GOT3 (cell line): ENCODE measurements at places on chromosomes 4 and X.
A peak's percentile ranks its signal among the peaks of the same experiment; 100 is the strongest.

DNA sequence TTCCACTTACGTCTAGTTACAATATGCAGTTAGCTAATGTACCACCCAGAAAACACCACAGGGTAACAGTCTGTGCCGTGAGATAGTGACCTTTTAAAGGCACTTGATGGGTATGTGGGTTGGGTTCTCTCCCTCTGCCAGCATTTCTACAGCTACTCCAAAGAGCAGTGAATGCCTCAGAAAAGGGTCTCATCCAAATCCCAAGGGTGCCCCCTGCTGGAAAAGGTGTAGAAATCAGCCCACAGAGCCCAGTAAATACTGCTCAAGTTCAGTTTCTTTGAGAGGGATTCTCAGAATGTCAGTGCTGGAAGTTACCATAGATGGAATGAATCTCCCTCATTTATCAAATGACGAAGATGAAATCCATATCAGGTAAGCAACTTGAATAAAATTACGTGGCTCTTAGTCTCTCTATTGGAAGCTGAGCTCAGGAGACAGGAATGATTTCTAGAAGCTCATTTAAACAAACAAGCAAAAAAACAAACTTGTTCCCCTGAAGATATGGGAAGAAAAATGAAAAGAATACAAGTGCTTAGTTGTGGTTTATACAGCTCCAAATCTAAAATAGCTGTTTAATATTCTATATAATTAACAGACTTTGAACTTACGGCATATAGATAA, 9.5 kb downstream of the RNF175 start:
- peak; percentile 2 for DNase-seq

- no peak for DNase-seq
These were observed 61.8 kb downstream of the MAGED1 start for GRCh38 chrX:51955200-51955599.

DNA sequence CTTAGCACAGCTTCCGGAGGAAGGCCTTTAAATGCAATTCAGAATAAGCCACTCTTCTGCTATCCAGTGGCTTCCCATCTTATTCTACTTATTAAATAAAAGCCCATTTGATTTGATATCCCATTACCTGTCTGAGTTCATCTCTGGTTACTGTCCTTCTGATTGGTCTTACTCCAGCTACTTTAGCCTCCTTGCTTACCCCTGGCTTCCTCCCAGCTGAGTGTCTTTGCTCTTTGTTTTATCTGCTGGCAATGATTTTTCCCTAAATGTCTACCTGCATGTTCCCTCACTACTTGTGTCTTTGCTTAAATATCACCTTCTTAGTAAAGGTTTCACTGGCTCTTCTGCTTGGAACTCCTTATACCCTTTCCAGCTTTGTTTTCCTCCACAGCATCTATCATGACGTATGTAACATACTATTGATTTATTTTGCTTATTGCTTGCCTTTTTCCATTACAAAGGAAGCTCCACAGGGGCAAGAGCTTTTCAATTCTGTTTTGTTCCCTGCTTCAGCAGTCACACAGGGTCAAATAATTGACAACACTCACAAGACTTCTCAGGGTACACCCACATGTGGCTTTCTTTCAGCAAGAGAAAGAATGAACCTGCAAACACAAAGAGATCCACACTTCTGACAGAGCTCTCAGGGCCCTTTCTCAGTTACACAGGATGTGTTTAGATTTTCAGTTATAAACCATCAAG, 63.8 kb downstream of the TBC1D19 start:
- DNase-seq = no peak

DNA sequence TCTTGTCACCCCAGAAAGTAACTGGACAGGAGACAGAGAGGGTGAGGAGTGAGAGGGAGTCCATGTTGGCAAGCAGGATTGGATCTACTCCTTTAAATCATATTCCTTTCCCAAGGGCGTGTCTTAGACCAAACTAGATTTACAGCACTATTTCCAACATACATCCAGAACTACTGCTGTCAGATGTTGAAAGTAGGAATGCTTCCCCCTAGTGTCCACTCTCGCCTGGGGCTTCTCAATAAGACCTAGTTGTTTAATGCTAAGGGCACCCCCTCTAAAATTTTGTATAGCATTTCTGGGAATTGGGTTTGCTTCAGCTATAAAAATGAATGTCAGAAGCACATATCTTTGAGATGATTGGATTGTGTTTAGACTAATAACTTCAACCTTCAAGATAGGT, 13.3 kb downstream of the OFD1 start:
- no peak for DNase-seq

DNA sequence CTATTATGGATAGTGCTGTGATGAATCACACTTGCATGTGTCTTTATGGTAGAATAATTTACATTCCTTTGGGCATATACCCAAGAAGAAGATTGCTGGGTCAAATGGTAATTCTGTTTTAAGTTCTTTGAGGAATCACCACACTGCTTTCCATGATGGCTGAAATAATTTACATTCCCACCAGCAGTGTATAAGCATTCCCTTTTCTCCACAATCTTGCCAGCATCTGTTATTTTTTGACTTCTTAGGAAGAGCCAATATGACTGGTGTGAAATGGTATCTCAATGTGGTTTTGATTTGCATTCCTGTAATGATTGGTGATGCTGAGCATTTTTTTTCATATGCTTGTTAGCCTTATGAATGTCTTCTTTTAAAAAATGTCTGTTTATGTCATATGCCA, 1120.2 kb downstream of the ARAP2 start:
- DNase-seq = no peak

GRCh38 chr4:9812501-9813340, 31.3 kb downstream of the DRD5 start:
- no peak for DNase-seq

- DNase-seq = no peak
These were observed 141.0 kb downstream of the PJA1 start for GRCh38 chrX:69024161-69024736.

DNA sequence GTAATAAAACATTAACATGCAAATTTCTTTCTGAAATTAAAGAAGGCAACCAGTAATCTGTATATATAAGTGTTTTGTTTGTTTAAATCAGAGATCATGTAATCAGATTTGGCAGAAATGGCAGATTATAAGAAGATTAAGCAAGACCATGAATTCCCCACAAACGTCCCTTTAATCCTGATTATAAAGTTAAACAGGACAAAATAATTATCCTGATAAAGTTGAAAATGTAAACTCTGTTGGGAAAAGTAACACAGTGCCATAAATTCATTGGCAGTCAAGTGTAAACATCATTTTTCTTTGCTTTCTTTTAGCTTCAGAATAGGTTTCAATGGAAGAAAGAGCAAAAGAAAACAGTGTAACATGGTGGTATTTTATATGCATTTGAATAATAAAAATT, 256.3 kb downstream of the KCNIP4 start:
- DNase-seq = no peak

- no peak for DNase-seq
These were observed 98.4 kb upstream of the MAGEE2 start for GRCh38 chrX:75883446-75883845.

DNA sequence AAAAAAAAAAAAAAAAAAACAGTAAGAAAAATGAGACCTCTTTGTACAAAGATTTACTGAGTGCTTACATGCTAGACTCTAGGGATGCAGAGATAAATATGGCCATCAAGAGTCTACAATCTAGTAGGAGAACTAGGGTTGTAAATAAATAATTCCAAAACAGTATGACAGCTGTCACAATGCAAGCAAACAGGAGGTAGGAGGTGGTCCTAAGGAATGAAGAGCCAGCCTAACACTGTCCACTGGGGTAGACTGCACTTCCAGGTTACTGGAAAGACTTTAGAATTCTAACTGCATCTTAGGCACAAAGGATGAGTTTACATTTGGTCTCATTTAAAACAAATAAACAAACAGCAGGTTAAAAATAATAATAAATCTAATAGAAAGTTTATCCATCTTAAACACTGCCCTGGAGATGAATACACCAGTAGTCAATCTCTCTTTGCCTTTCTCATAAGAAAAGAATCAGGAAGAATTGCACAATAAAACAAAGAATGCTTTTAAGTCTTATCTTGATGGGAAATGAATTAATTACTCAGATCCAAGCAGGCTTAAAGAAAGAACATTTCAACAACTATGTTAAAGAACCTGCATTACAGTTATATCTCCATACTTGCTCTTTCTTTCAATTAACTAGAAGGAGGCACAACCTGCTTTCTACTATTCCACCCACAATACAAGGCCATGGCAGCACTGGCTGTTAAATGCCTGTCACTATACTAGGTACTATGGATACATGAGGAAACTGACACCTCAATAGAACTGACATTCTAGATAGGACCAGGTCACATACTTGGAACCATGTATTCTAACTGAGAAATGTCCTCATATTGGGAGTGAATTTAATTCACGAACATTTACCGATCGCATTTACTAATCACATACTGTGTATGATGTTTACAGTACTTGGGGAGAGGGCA, 12.7 kb downstream of the ADGRA3 start:
- no peak for DNase-seq

DNA sequence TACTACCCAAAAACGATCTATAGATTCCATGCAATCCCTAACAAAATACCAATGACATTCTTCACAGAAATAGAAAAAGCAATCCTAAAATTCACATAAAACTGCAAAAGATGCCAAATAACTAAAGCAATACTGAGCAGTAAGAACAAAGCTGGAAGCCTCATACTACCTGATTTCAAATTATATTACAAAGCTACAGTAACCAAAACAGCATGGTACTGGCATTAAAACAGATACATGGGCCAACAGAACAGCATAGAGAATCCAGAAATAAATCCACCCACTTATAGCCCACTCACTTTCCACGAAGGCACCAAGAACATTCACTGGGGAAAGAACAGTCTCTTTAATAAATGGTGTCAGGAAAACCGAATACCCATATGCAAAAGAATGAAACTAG, 74.7 kb downstream of the PHF8 start:
- DNase-seq = no peak

DNA sequence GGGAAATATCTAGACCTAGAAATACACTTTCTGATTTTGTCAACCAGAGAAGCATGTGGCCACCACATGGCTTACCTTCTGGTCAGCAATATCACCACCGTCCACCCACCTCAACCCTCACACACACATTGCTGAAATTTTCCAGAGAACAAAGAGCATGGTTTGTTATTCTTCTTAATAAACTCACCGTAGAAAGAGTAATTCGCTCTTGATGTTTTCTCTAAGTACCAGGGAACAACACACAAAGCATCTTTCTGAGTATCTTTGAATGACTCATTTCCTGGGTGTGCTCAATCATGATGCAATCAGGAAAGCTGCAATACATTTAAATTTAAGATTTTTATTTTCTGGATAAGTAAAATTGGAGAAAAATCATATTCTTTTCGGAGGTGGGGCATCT, 24.7 kb upstream of the LRAT start:
- no peak for DNase-seq

DNA sequence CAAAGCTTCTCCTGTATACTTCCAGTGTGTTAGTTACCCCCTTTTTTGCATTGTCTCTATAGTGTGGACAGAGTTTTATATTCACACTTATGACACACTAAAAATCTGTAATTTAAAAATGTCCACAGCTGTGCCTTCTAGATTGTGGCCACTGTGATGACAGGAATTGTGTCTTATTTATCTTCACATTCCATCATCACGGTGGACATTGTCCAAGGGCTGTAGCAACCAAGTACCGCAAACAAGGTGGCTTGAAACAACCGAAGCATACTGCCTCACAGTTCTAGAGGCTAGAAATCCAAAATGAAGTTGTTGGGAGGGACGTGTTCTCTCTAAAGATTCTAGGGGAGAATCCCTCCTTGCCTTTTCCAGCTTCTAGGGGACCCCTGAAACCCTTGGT, 32.3 kb downstream of the CHRNA9 start:
- no peak for DNase-seq

DNA sequence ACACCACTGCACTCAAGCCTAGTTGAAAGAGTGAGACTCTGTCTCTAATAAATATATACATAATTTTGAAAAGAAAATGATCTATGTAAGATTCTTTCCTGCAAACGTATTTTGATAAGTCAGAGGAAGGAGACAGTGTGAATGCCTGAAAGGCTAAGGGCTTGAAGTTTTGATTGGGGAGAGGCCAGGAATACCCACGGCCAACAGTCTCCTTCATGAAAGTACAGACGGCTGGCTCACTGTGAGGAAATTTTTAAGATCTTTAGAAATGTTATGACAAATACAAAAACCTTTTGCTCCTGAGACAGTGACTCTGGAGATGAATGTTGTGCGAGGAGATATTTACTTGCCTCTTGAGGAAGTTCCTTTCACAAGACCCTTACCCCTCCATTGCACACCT, 111.4 kb upstream of the KLHL13 start:
- no peak for DNase-seq

- no peak for DNase-seq
These were observed 171.2 kb downstream of the THOC2 start for GRCh38 chrX:123561439-123562215.

GRCh38 chr4:143291314-143291713, 45.4 kb upstream of the GAB1 start:
- DNase-seq = no peak

DNA sequence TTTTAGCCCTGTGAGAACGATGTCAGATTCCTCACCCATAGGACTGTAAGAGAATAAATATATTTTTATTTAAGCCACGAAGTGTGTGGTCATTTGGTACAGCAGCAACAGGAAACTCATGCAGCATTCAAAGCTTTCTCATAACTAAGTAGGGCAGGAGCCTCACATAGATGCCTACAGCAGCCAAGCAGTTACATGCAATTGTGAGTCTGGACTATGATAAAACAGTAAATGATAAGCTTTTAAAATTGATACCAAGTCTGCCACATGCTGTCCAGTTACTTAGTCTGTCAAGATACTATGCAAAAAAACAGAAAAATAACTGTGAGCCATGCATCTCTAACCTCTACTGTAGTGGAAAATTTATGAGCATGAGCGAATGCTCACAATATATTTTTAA, 359.6 kb downstream of the HS3ST1 start:
- DNase-seq = no peak

DNA sequence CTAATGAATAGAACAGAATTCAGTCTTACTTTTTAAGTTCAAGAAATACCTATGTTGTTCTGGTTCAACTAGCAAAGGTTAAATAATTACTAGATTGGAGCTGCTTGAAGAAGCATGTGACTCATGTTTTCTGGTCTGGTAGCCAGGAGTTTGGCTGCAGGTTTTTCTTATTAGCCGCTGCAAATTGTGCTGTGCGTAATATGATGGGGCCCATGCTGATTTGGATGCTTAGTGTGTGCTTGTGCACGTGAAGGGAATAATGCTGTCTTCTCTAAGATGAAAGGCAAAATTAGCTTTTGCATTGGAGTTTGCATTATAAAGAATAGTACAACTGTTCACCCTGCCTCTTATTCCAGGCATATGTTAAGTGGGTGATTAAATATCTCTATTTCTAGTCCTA, 219.6 kb downstream of the SNCA start:
- no peak for DNase-seq

DNA sequence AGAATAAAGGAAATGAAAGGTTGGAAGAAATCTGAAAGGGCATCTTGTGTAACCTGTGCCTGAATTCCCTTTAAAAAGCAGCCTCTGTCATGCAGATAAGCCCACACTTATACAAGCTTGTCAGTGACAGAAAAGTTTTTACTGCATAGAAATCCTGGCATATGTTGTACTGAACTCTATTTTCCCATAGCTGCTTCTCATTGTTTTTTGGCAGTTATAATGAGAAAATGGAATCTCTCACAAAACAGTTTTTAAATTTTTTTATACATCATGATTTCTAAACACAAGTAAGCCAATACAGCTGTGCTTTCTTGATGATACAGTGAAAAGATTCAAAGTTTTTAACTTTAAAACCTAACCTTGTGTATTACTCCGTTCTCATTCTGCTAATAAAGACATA, 511.4 kb upstream of the ARX start:
- no peak for DNase-seq

GRCh38 chr4:57078685-57079521, 31.3 kb downstream of the IGFBP7 start:
- DNase-seq = no peak
